Glutamatergic neuron (in vitro differentiated cells): ENCODE measurements at places on chromosomes 13 and 19.

GRCh38 chr19:2479556-2480194, 3.7 kb downstream of the GADD45B start:
- DNase-seq = no peak

- no peak for DNase-seq
These were observed 1396.4 kb downstream of the EFNB2 start for GRCh38 chr13:105139048-105139379.

DNA sequence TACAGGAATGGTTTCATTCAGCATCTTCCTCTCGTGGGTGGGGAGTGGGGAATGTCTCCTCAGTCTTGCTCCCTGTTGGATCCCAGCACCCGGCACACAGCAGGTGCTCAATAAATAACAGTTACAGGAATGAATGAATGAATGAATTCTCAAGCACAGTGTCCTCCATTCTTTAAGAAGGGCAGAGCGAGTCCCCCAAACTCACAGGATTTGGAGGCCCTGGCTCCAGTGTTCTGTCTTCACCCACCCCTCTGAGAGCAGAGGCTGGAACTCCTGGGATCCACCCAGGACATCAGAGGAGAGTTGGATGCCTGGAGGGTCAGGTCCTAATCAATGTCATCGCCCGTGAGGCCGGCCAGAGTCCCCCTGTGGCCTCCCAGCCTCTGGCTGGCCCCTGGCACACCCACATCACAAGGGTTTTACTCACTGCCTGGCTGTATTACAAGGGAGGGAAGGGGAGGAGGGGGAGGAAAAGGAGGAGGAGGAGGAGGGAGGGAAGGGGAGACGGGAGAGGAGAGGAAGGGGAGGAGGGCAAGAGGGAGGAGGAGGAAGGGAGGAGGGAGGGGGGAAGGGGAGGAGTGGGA, 8.7 kb upstream of the CREB3L3 start:
- no peak for DNase-seq

- no peak for DNase-seq
These were observed 29.1 kb downstream of the SIGLEC5 start for GRCh38 chr19:51600940-51601580.

DNA sequence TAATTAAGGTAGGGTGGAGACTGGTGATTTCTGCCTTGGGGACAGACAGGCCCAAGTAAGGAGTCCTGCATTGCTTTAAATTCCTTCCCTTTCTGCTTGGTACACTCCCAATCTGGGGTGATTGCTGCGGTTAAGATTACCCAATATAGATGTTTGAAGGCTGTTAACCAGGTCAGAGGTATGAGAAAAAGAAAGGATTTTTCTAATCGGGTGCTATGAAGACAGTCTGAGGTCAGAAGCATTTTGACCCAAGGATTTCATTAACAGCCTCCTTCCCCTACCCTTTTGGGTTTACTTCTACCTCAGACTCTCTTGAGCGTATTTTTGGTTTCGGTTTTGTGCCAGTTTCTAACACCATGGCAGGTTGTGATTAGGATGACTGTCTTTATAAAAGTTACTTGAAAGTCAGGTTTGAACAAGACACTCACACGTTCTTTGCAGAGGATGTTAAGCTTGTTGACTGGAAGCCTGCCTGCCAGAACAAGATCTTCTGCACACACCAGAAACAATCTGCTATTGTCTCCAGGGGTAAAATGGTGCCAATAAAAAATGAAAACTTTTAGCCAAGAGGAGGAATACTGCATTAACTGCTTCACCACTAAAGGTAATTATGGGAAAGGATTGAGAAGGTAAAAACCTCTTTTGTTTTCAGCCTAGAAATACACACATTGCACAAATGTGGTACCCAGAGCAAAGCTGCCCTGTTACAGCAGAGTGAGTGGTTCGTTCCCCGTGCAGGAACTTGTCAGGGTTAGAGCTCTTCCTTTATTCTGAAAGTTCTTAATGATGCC, 108.8 kb downstream of the NDFIP2 start:
- no peak for DNase-seq

DNA sequence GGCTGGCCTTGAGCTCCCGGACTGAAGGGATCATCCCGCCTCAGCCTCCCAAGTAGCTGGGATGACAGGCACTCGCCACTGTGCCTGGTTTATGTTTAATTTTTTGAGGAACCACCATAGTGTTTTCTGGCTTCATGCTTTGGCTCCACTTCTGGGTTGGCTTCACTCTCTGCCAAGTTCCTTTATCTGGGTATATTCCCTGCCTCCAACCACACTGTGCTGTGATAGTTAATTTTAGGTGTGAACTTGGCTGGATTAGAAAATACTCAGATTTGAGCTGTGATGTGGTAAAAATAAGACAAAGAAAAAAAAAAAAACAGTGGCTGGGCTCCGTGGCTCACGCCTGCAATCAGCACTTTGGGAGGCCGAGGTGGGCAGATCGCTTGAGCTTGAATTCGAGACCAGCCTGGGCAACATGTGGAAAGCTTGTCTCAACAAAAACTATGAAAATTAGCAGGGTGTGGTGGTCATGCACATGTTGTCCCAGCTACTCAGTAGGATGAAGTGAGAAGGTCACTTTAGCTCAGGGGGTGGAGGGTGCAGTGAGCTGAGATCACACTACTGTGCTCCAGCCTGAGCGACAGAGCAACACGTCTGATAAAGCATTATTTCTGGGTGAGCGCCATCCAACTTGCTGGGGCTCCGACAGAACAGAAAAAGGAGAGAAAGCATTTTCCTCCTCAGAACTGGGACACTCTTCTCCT, 7.5 kb upstream of the ILF3 start:
- no peak for DNase-seq

- DNase-seq = peak; percentile 21
These were observed 10.2 kb downstream of the OXGR1 start for GRCh38 chr13:96984051-96984508.

DNA sequence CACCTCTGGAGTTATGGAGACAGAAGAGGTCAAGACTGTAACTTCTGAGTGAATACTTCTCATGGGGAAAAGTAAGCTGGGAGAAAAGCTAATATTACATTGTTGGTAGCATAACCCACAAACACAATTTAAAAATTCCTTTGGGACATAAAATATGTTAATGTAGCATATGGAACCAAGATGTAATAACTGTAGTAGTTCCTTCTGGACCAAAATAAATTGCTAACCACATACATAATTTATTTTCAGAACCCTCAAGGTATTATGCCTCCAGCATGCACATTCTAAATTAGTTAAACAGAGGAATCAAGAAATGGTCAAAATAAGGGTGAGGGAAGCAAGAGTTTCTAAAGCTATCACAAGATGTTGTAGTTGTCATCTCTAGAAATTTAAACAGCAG, 4.8 kb upstream of the RNF17 start:
- no peak for DNase-seq

DNA sequence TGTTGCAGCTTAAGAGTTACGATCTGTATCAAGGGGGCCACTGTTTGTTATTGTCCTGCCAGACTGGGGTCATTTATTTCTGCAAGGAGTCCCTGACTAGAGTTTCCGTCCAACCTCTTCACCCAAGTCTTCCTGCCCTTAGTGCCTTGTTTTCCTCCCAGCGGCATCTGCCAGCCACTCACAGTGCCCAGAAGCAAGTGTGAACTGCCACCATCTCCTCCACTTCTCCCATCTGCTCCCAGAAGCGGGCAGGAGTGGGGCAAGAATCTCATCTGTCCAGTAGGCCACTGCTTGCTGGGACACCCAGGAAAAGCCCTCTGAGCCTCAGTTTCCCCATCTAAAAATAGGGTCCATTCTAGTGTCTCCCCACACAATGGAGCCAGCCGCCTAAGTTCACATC, 4.0 kb downstream of the NOVA2 start:
- DNase-seq = no peak

- DNase-seq = no peak
These were observed 595.5 kb downstream of the LMO7 start for GRCh38 chr13:76231522-76232167.

DNA sequence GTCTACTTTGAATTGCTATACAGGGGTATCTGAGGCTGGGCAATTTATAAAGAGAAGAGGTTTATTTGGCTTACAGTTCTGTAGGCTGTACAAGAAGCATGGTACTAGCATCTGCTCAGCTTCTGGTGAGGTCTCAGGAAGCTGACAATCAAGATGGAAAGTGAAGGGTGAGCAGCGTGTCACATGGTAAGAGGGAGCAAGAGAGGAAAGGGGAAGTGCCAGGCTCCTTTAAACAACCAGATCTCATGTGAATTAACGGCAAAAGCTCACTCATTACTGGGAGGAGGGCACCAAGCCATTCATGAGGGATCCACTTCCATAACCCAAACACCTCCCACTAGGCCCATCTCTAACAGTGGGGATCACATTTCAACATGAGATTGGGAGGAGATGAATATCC, 222.4 kb downstream of the TDRD3 start:
- no peak for DNase-seq

DNA sequence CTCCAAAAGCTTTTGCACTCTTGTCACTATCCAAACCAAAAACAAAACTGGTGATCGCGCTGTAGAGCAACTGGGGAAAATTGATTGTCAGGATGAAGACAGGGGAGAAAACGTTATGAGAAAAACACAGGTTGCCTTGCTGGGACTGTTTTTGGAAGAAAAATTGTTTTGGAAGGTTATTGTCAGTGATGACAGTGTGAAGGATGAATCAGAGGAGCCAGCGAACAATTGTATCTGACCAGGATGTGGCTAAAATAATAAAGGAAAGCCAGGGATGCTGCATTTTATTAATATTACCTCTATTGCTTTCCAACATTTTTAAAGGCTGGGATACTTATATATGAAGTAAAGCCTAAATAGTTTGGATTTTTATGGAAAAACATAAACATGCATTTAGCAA, 334.0 kb downstream of the SPRY2 start:
- DNase-seq = no peak

GRCh38 chr19:11159598-11160439, 4.2 kb upstream of the SPC24 start:
- DNase-seq = no peak

DNA sequence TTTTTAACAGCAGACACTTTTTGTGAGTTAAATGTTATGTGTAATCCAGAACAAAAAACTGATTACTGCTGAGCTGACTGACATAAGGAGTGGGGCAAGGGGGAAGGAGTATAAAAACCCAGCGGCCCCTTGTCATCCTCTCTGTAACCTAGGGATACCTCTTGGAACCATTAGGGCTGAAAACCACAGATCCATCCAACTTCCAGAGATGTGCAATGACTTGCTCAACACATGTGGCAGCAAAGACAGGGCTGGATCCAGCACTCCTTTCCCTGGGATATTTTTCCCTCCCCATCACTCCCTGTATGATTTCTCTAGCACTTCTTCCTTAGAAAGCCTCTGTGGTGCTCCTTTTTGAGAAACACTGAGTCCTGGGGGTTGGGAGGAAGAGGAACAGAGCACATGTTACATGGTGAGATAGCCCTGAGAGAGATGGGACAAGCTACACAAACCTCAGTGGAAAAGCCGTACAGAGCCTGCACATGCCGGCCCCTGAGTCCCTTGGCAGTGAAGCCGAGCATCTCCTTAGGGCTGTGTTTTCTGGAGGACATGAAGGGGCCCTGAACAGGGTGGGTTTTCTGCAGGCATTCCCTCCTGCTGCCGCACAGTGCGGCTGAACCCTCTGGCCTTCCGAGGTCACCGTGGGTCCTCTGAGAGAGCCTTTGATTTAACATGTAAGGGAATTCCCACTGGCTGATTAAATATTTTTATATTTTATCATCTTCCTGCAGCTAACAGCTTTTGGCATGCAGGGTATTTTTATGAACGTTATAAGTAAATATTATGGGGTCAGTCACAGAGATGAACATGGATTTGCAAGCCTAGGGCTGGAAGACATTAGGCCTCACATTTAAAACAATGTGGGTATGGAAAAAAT, 219.9 kb downstream of the COG6 start:
- DNase-seq = no peak

GRCh38 chr13:95327190-95327589, 25.9 kb upstream of the ABCC4 start:
- DNase-seq = no peak

- no peak for DNase-seq
These were observed 46.6 kb downstream of the HTR2A start for GRCh38 chr13:46850214-46850613.

DNA sequence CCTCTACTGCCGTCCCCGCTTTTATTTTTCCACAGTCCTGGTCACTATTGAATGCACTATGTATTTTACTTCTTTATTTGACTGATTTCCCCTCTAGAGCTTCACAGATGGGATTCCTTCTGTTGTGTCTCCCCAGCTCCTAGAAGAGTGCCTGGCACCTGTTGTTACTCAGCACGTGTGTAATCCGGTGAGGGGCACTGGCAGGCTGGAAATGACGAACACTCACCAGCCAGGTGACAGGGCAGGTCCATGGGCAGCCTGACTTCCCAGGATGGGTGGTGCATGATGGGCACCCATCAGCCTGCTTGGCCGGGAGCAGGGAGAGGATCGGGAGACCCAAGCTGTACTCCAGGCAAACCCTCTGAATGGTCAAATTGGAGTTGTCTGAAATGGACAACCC, 67.2 kb downstream of the CEBPG start:
- peak; percentile 10 for DNase-seq

- DNase-seq = no peak
These were observed 163.5 kb downstream of the KATNAL1 start for GRCh38 chr13:30143666-30144400.

DNA sequence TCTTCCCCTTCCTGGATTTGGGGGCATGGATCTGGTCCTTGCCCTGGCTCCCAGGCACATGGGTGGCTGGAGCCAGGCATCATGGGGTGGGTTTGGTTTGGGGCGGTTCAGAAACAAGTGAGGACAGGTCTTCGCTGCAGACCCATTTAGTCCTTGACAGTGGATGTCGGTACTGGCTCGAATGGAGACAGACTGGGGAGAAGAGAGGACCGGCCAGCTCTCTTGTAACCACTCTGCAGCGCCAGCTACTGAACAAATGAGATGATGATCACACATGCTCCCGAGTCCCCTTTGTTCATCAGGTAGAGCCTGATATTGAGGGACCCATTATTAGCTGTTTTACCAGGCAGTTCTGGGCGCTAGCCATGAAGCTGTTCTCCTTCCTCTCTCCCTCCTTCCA, 64.5 kb downstream of the CHST8 start:
- DNase-seq = no peak

DNA sequence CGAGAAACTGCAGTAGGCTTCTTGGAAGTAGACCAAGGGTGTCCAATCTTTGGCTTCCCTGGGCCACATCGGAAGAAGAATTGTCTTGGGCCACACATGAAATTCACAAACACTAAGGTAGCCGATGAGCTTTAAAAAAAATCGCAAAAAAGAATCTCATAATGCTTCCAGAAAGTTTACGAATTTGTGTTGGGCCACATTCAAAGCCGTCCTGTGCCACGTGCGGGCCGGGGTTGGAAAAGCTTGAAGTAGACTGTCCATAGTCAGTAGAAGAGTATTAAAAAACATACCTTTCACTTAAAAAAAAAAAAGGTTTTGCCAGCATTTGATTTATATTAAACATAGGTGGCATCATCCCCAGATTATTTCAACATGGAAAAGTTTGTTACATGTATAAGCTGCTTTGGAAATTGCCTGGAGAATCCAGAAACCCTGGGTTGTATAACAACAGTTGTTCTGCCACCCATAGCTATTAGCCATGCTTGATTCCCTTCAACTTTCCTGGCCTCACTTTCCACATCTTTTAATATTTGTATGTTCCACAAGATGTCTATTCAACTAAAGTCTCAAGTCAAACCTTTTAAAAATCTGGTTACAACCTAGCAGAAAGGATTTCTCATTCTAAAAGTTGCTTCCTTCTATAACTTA, 1.0 kb downstream of the IFT88 start:
- DNase-seq = no peak

GRCh38 chr19:7355151-7355820, 6.5 kb downstream of the ARHGEF18 start:
- DNase-seq = no peak
